ENCODE measurements at places on chromosomes 5 and 9. TPM values are rescaled to one million over a fixed set of nuclear protein-coding genes. Genes with fewer than 3 reads are reported as not detected.

SMIM33 gene
- total RNA-seq, result not detected

IFNA2 gene
- not detected for total RNA-seq

RABEPK gene
- 44.6 TPM for total RNA-seq

UAP1L1 gene
- 15.6 TPM for total RNA-seq

TRIM36 gene
- 4.2 TPM for total RNA-seq

COMMD10 gene
- total RNA-seq, result 33.4 TPM

BARHL1 gene
- total RNA-seq, result not detected

- DNase-seq, result no peak
Observed at GRCh38 chr9:36080519-36080918, 43.8 kb downstream of the RECK start.

DNA sequence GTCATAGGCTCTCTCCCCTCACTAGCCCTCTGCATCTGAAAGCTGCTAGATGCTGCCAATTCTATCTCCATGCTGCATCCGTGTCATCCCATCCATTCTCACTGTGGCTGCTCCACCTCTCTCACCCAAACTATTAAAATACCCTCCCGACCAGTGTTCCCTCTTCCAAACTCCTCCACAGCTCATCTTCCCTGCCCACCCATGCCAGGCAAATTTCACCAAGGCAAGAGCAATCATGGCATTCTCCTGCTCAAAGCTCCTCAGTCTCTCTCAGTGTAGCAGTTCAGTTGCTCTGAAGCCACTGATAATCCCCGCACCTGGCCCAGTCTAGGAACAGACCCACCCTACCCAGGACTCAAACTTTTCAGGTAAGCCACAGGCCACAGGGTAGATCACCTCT lies 48.4 kb downstream of the SPOCK1 start:
- DNase-seq, result no peak

- DNase-seq, result peak; percentile 96
Observed at GRCh38 chr5:150789943-150790611, 11.5 kb downstream of the SMIM3 start.

All from HT1080 (cell line).